ENCODE measurements at places on chromosomes 13 and 19.

GRCh38 chr19:49145573-49146407 lies 9.4 kb downstream of the HRC start:
- peak; percentile 81 for DNase-seq

GRCh38 chr13:73702419-73703071 lies 431.7 kb downstream of the KLF12 start:
- no peak for DNase-seq

DNA sequence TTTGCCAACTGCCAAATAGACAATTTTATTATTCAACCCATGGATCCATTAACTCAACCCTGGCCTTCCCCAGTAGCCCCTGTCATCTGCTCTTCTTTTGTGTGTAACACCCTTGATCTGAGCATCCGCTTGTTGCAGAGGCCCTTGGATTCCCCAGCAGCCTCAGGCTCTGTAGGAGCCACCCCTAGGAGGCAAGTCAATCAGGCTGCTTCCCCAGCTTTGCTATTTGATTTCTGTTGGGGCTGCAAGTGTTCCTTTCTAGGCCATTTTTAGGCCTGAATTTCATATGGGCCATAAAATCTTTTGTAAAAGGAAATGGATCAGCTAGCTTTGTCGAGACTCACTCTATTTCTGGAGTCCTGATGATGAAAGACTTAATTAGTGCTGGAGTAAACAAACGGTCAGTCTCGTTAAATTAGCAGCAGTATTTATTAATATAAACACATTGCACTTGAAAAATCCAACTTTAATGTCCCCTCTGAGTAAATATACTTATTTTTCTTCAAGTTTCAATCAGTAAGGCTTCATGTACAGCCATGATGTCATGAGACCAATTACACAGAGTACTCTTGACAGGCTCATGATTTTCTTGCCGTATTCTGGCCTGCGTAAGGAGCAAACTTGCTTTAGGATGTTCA lies 105.3 kb downstream of the RGCC start:
- no peak for DNase-seq

- no peak for DNase-seq
Observed at GRCh38 chr13:36815062-36815461, 4.0 kb upstream of the RFXAP start.

GRCh38 chr13:50357586-50358118 lies 342.4 kb downstream of the KCNRG start:
- DNase-seq, result peak; percentile 89

DNA sequence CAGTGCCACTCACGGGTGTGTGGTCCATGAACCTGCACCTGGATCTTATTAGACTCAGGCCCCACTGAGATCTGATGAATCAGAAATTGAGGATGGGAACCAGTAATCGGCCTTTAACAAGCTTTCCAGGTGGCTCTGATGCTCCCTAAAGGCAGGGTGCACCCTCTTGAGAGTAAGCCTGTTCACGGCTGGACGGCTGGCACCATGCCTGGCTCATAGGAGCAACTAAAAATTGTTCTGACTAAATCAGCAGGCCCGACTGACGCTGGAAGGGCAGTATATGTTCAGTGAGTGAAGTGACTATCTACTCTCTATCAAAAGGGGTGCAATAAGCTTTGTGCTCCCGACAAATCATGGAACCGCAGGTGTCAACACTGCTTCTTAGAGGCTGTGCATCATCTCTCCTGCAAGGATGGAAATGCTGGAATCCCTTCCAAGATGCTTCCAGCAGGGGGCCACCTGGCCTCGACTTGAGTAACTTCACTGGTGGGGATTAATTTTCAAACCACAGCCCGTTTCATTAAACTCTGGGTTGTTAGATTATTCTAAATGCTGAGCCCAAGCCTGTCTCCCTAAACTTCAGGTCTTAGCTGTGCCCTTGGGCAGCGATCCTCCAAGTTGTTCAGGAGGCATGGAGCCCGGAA lies 28.4 kb downstream of the TMTC4 start:
- DNase-seq, result peak; percentile 31

- no peak for DNase-seq
Observed at GRCh38 chr13:42348576-42348975, 76.6 kb downstream of the AKAP11 start.

DNA sequence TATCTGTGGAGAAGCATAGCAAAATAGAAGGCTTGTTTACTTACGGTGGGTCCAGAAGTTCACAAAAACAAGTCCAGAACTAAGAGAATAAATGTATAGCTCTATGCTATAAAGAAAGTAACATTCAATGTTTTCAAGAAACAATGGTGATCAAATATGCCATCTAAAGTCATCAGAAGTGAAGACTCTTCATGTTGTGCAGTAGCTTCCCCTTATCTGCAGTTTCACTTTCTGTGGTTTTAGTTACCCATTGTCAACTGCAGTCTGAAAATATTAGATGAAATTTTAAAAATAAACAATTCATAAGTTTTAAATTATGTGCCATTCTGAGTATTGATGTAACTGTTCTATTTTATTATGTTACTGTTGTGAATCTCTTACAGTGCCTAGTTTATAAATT lies 72.5 kb downstream of the EDNRB start:
- no peak for DNase-seq

Measured in fibroblast of the aortic adventitia (primary cell).